ENCODE measurements at places on chromosomes 2 and 18. TPM values are rescaled to one million over a fixed set of nuclear protein-coding genes. Genes with fewer than 3 reads are reported as not detected.
A peak's percentile ranks its signal among the peaks of the same experiment; 100 is the strongest.

GRCh38 chr2:145038041-145038525, 518.2 kb upstream of the ZEB2 start:
- no peak for DNase-seq

- DNase-seq, result no peak
Measured at GRCh38 chr18:54926593-54927325, 32.5 kb downstream of the CCDC68 start.

Gene WNT10A
- total RNA-seq, result 0.33 TPM

Gene TRIM43B
- not detected for total RNA-seq

Gene PTPN4
- 41.6 TPM for total RNA-seq

GRCh38 chr2:127768775-127769479, 42.0 kb downstream of the WDR33 start:
- no peak for DNase-seq

DNA sequence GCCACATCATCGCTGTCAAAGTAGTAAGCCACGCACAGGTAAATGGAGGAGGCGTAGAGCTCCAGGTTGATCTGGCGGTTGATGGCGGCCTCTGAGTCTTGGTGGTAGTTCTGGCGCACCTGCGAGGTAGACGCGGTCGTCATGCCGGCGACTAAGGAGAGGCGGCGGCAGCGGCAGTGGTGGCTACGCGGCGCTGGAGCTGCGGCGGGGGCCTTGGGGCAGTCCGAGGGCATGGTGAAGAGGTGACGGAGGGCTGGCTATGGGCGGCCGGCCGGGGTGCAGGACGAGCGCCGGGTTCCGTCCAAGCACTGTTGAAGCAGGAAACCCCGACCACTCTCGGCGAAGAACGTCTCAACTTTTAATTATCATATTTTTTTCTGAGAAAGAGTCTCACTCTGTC, 12.7 kb upstream of the ZNF513 start:
- DNase-seq, result no peak

- DNase-seq, result no peak
Measured at GRCh38 chr2:149389506-149390167, 59.2 kb downstream of the LYPD6 start.

- DNase-seq, result no peak
Measured at GRCh38 chr18:35322486-35323458, 21.4 kb downstream of the ZNF24 start.

Gene GAREM1
- 4.9 TPM for total RNA-seq

DNA sequence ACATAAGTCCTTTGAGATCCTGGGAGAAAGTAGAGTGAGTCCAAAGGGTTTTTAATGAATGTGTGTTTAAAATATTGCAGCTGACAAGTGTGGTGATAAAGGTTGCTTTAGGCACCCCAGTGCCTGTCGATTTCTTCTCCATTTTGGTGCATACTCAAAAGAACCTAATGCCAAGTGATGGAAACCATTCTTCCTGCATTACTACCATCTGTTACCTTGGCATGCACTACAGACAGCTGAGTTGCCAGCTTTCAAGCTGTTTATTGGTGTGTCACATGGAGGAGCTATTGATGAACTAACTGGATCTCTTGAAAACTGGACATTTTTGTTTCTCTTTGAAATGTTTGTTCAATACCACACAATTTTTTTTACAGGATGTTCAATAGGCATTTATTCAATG, 350.0 kb downstream of the AKAIN1 start:
- no peak for DNase-seq

DNA sequence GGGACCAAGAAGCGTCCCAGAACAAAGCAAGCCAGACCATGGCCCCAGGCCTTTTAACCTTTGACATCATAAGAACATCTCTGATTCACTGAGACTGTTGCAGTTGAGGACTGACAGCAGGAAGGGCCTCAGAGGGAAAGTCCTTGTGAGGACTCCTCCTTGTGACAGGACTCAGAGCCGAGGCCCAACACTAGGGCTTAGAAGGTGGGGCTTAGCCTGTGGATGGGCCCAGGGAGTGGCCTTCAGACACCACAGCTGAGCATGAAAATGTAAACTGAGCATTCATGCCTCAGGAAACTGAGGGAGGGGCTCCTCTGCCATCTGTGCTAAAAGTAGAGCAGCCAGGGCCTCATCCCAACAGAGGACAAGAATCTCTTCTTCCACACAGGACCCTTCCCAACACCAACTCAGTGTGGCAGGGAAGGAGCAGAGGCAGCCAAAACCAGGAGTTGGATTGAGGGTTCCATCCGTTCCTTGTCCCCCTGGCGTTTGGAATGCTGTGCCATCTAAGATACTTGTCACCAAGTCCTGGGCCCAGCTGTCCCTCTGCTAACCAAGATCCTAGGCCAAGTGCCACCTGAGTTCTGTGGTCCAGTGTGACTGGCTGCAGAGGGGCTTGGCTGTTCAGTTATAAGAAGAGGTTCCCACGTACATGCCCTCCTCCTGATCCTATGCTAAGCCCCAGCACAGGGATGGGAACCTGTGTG, 37.5 kb upstream of the CAB39 start:
- peak; percentile 20 for DNase-seq

DNA sequence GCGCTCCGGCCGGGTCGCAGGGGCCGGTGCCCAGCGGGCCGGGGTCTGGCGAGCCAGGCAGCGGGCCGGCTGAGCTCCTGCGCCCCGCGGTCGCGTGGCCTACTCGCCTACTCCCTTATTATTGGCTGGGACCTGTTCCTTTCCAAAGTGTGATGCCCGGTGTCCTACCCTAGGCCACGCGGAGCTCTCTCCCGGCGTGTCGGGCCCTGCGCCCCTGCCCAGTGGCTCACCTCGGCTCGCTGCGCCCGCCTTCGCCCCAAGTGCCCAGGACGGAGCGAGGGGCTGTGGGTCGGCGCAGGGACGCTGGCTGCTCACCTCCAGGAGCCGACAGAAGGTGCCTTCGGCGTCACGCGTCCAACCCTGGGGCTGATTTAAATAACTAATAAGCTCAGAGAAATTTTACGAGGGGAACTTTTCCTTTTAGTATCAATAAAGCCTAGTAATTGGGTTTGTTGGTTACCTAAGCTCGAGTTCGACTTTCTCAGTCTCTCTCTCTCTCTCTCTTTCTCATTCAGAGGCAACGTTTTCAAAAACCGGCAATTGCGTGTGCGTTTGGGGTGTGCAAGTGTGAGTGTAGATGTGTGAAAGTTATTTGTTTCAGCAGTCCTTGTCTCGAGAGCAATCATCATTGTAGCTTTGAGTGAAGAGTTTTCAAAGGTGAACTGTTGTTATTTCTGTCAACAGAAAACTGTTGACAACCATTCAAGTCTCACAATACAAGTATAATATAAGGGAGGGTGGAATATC, 7.0 kb upstream of the SATB2 start:
- DNase-seq, result peak; percentile 73

Gene TMEM247
- total RNA-seq, result not detected

- peak; percentile 40 for DNase-seq
Measured at GRCh38 chr2:127398239-127398590, 10.4 kb upstream of the MAP3K2 start.

Gene CACNB4
- total RNA-seq, result 0.83 TPM

- DNase-seq, result no peak
Measured at GRCh38 chr18:75757951-75758350, 330.4 kb upstream of the SMIM21 start.

DNA sequence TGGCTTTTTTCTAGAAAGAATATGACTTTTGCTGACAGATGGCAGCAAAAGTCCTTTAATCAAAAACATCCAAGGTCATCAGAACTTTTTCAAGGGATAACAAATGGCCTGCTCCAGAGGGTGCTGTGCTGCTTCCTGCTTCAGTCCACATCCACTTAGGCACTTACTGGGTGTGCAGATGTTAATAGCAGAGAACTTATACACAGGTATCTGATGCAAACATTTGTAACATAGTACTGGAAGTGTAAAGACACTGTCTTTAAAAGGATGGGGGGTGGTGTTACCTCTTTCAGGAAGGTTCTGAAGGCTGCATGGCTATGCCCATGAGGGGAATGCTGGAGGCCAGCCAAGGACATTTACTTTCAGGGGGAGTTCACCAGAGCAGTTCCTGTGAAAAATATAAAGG, 5.5 kb downstream of the HOXD8 start:
- no peak for DNase-seq

- peak; percentile 49 for DNase-seq
Measured at GRCh38 chr2:239321596-239322415, 79.0 kb downstream of the HDAC4 start.

DNA sequence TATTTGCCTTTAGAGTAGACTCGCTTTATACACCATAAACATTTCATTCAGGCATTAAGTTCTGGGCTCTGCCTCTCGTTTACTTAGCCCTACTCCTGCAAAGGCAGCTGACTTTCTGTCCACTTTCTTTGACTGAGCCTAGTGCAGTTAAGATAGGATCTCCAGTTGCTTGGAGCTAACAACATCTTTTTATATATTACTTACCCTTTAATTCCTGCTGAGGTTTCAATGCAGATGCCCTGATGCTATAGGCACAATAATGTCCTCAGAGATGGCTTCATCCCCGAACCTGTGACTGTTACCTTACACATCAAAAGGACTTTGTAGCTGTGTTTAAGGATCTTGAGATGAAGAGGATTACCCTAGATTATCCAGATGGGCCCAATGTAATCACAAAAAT, 505.8 kb upstream of the TNP1 start:
- DNase-seq, result no peak

- DNase-seq, result no peak
Measured at GRCh38 chr18:3693410-3693809, 243.4 kb downstream of the TGIF1 start.

- DNase-seq, result peak; percentile 74
Measured at GRCh38 chr2:24050041-24050979, 769 bp downstream of the FKBP1B start.

DNA sequence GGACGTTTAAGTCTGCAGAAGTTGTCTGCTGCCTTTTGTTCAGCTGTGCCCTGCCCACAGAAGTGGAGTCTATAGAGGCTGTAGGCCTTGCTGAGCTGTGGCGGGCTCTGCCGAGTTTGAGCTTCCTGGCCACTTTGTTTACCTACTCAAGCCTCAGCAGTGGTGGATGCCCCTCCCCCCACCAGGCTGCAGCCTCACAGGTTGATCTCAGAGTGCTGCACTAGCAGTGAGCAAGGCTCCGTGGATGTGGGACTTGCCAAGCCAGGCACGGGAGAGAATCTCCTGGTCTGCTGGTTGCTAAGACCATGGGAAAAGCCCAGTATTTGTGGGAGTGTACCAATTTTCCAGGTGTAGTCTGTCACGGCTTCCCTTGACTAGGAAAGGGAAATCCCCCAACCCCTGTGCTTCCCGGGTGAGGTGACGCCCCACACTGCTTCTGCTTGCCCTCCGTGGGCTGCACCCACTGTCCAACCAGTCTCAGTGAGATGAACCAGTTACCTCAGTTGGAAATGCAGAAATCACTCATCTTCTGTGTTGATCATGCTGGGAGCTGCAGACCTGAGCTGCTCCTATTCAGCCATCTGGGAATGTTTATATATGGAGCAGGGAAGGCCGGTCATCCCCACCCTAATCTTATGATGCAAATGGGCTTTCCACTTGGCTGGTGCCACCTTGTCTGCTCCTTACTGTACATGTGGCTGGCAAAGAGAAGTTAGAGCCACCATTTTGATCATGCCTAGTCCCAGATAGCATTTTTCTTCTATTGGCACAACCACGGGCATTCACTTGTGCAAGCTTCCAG, 156.9 kb upstream of the ITGA6 start:
- DNase-seq, result no peak

GRCh38 chr2:165408186-165408585, 61.3 kb upstream of the CSRNP3 start:
- no peak for DNase-seq

DNA sequence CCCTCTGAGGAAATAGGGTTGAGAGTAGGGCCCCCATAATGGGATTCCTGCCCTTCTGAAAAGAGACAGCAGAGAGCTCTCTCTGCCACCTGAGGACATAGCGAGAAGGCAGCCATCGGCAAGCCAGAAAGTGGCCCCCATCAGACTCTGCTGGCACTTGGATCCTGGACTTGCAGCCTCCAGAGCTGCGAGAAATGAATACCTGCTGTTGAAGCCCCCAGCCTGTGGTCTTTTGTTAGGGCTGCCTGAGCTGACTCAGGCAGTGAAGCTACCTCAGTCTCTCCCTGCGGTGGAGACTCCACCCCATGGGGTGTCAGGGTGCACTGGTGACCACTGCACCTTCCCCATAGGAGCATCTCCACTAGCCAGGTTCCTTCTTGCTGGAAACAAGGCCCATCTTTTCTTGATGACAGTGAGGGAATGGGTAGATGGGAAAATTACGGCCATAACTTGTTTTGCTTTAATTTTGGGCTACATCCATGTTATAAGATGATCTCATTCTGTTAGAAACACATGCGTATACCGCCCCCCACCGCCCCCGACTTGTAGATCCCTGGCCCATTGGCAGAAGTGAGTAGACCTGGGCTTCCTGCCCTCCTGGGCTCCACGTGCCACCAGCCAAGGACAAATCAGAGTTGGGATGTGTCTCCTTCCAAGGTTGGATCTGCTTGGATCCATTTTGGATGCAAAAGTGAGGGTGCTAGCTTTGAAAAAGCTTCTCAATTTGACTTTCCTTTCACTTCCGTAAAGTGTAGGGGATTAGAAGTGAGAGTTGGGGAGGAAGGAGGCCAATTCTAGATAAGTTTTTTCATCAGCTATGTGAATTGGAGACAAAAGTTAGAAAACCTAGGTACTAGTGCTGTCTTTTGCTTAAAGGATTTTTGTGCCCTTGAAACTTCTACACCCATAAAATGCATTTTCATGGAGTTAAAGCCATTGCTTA, 42.9 kb downstream of the NCK2 start:
- DNase-seq, result peak; percentile 77

- peak; percentile 77 for DNase-seq
Measured at GRCh38 chr2:23926290-23926749, 603 bp downstream of the ATAD2B start.

- no peak for DNase-seq
Measured at GRCh38 chr2:19568809-19569208, 210.4 kb upstream of the OSR1 start.

Gene MROH2A
- not detected for total RNA-seq

GRCh38 chr2:115908731-115909130, 1466.3 kb downstream of the DPP10 start:
- DNase-seq, result no peak

Gene IRS1
- total RNA-seq, result 17.1 TPM

Gene CGREF1
- total RNA-seq, result 1.0 TPM

DNA sequence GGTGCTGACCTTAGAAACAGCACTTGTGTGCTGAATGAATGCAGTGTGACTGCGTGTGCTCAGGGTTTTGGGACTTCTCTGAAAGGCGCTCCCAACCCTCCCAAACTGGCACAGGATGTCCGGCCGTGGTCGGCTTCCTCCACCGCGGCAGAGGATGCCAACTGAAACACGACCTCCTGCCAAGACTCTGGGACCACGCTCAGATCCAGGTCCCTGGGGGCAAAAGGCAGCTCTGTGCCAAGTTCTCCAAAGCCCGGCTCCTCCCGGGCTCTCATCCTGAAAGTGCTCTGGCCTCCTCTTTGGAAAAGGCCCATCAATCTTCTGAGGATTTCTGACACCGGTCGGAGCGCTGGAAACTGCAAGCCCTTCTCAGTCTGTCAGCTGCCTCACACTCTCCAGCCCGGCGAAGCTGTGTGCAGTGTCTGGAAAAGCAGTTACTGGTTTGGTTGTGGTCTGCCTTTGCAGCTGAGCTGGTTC, 32.3 kb upstream of the ZBTB7C start:
- no peak for DNase-seq

Gene VAMP5
- total RNA-seq, result 1.00 TPM

Gene KLHL30
- total RNA-seq, result 0.04 TPM

All from H7 (cell line).